ENCODE measurements at places on chromosomes 5 and 9.

DNA sequence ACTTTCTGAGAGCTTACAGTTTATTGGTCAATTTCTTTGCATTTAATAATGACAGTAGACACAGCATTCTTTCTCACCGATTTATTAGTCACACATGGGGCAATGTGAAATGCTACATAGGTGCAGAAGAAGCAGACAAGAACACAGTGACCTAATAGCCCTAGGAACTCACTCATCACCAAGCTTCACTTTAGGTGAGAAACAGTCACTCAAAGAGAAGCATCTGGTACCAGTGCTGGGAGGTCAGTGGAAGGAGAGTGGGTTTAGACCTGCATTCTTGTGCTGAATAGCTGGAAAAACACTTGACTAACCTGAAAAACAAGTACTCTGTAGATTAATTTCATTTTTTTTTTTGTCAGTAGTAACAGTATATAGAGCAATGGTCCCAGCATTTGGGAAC is 179.6 kb downstream of the GRIA1 start:
- DNase-seq: no peak

DNA sequence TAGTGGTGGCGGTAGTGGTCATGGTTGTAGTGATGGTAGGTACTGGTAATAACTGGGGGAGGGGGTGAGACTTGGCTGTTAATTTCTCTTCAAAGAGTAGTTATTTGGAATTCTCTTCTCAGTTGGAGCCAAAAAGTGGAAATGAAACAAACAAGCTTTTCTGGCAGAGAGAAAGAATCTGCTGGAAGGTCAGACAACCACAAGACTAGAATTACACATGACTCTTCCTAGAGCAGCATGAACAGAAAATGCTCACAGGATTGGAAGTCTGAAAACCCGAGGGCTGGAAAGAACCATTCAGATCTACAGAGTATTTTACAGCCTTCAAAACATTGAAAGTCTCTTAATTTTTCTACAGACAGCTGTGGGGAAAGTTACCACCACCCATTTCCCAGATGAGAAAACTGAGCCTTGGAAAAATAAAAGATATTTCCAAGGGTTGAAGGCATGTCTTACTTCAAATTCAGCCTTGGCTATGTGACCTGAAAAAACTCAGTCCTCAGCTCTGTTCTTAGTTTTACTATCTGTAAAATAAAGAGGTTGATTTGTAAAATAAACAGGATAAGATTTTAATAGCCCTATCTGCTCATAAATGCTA is 42.9 kb upstream of the TRIM32 start:
- DNase-seq: no peak

DNA sequence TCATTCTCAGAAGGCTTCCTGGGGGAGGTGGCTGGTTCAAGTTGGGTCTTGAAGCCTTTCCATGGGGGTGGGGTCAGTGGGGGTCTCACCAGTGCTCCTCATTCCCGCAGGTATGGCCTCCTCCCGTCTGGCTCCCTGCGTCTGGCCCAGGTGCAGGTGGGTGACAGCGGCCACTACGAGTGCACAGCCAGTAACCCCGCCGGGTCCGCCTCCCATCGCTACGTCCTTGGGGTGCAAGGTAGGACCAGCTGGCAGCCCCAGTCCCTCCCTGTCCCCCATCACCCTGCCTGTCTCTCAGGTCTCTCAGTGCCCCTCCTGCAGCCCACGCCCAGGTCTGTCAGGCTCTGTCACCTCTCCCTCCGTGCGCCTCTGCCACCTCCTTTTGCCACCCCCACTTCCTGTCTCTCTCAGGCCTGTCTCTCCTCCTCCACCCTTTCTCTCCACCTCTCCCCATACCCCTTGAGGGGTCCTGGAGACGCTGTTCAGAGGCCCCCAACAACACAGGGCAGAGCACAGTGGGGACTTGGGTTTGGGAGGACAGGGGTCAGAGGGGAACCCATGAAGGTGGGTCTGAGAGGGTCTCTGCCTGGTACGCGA is 72.3 kb downstream of the HMCN2 start:
- no peak for DNase-seq

DNA sequence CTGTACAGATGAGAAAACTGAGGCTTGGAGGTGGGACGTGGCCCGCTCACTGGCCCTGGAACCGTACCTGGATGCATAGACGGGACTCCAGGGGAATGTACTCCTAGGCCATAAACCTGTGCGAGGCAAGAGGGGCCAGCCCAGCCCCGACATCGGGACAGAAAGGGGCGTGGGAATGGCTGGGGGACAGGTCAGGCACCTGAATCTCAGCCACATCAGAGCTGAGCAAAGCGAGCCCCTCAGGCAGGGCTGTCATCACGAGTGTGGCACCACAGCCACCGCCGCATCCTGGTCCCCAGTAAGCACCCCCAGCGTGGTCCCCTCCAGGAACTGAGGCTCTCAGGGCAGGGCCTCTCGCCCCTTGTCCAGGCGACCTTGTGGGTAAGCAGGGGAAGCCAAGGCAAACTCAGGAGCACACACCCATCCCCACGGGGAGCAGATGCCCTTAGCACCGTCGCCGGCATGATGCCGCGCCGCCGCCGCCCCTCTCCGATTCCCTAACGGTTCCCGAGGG is 16.5 kb downstream of the NACC2 start:
- DNase-seq: no peak

DNA sequence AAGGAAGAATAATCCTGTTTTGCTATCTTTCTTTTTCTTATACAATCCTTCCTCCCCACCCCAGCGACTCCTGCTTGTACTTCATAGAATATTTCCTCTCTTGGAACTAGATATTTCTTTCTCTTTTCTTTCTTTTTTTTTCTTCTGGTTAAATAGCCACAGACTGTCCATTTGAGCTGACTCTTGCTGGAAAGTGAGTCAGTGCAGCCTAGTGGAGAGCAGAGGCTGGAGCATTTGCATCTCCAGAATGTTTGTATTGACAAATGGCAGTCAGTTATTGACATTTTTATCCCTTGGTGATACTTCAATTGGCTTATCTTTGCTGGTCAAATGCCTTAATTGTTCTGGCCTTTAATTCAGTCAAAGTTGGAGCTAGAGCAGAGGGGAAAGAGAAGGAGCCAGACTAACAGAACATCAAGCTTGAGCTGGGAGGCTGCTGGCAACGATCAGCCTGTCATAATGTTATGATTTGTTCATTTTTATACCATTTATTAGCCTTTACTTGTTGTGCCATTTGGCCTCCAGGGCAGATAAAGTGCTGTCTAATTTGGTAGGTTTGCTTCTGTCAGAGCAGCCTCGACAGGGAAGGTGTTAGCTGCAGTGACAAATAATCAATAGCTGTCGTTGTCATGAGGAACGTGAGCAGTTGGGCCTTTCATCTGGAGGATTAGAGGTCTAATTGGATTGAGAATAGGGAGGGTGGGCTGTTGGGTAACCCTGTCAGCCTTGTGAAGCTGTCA is 69.0 kb downstream of the INVS start:
- no peak for DNase-seq

GRCh38 chr9:130432796-130433167 is 12.0 kb upstream of the ASS1 start:
- DNase-seq: no peak

GRCh38 chr9:112642126-112642525 is 75.8 kb downstream of the INIP start:
- no peak for DNase-seq
